NCI-H1694 (cell line): ENCODE measurements at places on chromosomes 7 and 10.
A peak's percentile ranks its signal among the peaks of the same experiment; 100 is the strongest.

GRCh38 chr10:89471110-89471809 lies 56.9 kb downstream of the IFIT5 start:
- no peak for DNase-seq

GRCh38 chr7:81111781-81112540 lies 193.1 kb upstream of the SEMA3C start:
- no peak for DNase-seq

DNA sequence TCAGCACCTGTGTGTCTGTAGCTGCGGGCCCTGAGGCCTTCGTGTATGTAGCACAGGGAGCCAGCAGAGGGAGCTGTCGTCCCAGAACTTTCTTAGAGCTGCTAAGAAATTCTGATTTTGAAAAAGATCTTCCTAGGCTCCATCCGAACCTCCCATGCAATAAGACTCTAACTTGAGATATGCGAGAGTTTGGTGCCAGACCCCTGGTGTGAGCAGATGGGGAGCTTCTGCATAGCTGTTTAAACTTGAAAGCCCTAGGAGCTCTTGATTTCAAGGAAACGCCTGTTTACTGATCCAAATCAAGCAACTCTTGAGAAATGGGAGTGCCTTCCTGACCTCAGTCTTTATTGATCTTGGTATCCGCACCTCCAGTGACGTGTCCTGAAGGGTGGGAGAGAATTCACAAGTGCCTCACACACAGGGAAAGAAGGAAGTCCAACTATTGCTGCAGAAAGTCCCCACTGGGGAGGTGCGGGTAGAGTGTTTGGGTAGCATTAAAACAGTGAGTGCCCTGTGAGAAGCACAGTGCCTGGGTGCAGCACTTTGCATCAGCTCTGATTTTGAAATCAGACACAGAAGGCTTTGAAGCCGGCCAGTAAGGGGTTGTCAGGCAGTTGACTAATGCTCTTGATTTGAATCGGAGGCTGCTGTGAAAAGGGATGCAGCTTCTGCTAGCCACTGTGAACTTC lies 66.4 kb upstream of the STRIP2 start:
- peak; percentile 66 for DNase-seq

GRCh38 chr10:72274213-72274729 lies 547 bp downstream of the DDIT4 start:
- no peak for DNase-seq

GRCh38 chr7:133115596-133115995 lies 33.7 kb upstream of the CHCHD3 start:
- no peak for DNase-seq

DNA sequence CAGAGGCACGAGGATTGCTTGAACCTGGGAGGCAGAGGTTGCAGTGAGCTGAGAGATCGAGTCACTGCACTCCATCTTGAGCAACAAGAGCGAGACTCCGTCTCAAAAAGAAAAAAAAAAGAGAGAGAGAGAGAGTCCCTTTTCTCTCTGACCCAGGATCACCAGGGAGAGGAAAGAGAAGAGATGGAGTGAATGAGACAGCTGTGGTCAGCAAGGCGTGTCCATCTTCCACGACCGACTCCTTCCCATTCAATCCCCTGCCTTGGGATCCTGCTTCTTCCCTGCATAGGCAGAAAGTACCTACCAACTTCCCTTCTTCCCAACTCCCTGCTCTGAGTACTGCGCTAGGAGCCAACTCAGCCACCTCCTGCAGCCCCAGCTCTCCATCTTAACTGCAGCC lies 5.2 kb upstream of the ZAN start:
- no peak for DNase-seq

DNA sequence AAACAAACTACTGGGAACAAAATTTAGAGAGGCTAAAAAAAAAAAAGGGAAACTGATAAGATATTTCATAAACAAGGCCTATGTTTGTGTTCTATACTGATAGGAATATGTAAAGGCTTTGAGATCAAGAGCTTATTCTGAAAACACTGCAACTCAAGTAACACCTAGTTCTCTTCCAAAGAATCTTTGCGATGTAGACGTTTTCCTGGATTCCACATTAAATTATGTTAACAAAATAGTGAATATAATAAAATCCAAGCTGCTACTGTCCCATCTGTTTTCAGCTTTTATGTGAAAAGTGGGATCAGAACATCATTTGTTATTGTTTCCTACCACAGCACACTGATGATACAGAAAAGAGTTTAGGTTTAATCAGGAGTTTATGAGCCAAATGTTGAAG lies 53.0 kb upstream of the RNF148 start:
- DNase-seq, result no peak

DNA sequence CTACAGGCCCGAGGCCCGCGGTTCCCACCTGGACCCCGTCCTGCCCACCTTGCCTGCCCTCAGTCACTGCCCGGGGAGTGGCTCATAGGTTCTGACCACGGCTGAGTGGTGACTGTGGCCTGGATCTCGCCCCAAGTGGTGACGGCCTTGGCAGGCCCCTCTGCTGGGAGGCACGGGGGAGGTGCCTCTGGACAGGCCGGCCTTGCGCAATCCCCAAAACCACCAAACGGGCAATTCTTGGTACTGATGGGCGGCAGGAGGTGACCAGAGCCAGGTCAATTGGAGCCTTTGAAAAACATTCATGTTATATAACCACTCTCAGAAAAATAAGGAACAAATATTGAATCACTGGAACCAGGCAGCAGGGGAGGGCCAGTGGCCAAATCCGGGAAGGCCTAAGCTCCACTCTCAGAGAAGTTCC lies 83.4 kb downstream of the PRKAG2 start:
- DNase-seq, result no peak

GRCh38 chr7:17405786-17406185 lies 107.3 kb downstream of the AHR start:
- no peak for DNase-seq

- no peak for DNase-seq
Observed at GRCh38 chr7:49850921-49851613, 77.6 kb downstream of the VWC2 start.

GRCh38 chr7:132732321-132732865 lies 156.1 kb upstream of the PLXNA4 start:
- DNase-seq, result no peak

DNA sequence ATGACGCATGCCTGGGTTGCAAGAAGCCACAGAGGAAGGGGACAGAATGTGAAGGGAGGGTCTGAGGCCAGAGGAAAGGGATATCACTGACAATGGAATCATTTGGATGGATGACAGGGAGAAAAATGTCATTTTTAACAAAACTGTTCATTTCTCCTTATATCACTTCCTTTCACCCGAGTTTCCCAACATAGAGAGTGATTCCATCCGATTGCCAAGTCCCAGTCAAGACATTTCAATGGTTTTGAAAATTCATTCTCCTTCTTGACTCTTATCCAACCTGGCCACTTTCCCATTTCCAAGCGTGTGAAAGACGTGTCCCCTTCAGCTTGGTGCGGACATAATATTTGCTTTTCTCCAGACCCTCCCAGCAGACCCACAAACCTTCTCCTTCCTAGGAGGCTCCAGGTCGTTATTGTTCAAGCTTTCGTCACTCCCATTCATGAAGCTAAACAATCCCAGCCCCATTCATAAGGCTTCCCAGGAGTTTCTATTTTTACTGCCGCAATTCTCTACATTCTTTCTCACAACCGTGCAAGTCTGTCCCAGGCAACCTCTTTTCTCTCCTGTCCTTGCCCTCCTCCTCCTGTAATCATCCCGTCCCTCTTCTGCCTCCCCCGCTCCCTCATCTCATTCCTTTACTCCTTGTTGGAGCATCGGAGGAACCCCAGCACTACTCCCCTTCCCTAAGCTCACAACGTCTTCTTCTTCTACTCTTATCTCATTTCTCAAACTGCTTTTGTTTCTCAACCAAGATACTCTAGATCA lies 301.3 kb upstream of the KLF6 start:
- DNase-seq, result no peak

DNA sequence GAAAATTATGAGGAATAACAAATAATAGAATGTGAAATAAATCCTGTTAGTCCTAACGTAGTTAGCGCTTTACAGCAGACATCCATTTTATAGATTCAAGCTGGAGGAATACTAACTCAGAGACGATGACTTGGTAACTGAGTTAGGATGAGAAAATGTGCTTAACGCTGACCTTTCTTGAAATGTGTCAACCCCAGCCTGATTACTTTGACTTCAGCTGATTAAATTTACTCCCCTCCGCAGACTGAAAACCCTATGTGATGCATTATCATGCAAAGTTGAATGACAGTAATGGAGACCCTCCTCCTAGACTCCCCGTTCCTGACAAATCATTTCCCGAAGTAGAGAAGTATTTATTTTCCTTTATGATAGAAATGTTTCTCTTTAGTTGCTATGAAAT lies 54.5 kb downstream of the WDFY4 start:
- no peak for DNase-seq

DNA sequence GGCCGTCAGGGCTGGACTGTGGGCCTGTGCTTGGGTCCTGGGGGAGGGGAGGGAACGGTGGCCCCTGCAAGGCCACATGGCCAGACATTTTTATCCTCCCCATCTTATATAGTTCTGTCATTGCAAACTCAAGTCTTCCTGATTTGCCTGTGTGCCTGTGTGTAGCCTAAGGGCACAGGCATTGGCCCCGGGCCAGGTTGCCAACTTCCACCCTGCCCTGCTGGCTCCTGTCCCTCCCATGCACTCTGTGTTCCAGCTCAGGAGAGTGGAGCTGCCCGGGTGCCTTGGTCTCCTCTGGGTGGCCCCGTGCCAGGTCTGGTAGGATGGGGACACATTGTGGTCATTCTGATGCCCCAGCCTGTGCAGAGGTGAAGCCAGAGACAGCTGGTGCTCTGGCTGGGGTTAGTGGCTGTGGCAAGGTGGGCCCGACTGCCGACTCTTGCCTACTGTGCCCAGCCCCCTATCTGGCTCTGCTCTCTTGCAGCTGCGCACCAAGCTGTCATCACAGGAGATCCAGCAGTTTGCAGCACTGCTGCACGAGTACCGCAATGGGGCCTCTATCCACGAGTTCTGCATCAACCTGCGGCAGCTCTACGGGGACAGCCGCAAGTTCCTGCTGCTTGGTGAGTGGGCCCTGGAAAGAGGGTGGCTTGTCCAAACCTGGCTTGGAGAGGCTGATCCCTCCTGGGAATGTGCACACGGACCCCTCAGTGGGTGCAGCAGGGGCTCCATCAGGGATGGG lies 14.8 kb downstream of the NACAD start:
- peak; percentile 78 for DNase-seq

- no peak for DNase-seq
Observed at GRCh38 chr10:106038246-106038645, 1126.3 kb downstream of the SORCS1 start.

DNA sequence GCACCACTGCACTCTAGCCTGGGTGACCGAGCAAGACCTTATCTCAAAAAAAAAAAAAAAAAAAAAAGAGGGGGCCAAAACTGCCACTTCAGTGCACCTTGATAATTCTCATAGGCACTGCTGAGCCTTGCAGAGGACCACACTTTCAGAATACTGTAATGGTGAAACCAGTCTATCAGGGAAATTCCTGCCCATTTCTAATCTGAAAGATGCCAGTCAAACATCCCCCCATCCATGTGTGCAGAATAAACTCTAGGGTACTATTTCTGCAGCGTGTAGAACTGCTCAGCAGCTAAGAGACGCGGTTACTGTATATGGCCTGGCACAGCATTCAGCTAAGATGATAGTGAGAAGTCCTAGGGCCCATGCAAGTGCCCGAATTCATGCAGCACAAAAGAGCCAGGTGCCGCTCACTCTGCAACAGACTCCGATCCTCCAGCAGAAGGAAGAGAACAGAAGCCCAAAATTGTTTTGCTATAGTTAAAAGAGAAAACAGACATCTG lies 286.8 kb upstream of the KLF14 start:
- DNase-seq, result peak; percentile 56

DNA sequence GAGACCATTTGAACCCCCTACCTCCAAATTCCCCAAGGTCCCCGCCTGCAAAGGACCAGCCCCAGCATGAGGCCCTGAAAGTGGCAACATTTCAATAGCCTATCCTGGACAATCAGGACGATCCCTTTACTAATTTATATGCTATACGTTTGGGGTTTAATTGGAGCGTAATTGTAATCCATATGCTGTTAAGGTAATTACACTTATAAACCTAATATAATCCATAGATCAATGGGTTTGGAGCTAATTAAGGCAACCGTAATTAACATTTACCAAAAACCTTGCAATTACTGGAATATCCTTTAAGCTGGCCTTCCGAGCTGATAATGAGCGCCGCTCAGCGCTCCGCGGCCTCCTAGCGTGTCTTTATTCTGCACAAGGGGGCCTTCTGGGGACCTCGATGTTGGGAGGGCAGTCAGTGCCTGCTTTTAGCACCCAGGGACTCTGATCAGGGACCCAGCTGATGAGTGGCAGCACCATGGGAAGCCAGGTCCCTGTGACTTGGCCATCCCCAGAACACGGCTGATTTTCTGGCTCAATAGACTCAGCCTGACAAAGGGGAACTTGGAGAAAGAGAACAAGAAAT lies 91.2 kb downstream of the LHPP start:
- DNase-seq, result no peak

DNA sequence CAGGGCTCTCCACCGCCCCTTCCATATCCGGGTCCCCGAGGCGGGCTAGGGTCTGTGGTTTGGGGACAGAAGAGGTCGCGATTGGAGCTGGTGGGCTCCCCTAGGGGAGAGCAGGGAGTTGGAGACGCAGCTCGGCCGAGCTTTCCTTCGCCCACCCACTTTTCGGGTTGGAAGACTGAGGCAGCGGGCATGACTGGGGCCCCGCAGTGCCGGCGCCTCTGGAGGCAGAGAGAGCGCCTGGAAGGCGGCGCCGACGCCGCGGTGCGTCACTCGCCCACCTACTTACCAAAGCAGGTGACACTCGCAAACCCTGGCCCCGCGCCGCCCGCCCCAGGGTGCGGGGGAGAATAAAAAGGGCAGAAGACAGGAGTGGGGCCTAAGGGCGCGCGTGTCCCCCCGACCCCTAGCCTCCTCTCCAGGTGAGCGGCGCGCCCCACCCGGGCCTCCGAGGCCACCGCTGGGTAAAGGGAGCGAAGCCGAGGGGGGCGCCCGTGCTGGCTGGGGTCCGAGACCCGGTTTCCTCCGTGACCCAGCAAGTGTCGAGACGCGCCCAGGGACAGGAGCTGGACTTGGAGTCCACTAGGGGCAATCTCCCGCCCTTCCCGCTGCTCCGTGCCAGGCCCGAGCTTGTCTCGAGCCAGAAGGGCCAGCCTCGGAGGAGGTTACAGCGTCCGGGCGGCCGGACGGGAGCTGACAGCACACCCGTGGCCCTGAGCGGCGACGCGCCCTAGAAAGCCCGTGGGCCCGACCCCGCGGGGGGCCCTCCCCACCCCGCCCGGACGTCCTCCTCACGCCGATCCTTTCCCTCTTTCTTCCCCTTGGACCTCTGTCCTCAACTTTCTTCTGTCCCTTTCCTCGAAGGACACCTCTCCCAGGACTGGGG lies 34.4 kb upstream of the GRID1 start:
- no peak for DNase-seq

GRCh38 chr10:53839440-53840039 lies 961.5 kb downstream of the PCDH15 start:
- DNase-seq, result peak; percentile 5
